Activated naive CD4-positive, alpha-beta T cell treated with Interleukin-2 at 50 U/mL for 16 hours (primary cell): ENCODE measurements at places on chromosomes 1 and 21.

- DNase-seq = peak; percentile 9
These were observed 19.0 kb upstream of the L1TD1 start for GRCh38 chr1:62175568-62176179.

- peak; percentile 32 for DNase-seq
These were observed 30.9 kb upstream of the TAL1 start for GRCh38 chr1:47262787-47263413.

DNA sequence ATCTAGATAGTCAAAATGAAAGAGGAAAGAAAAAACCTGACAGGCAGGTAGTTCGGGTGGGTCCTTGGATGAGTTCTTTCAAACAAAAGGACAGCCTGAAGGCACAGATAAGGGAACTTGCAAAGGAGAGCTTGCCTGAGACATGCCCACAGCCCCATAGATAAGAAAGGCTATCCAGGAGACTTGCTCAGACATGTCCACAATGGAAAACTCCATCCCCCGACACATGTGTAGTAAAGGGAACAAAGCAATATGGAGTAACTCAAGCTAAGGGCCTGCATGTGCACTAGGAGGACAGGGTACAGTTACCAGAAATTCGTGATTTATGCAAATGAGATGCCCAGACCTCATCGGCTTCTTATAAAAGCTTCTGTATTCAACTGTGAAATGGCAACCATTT, 281.5 kb downstream of the NEGR1 start:
- no peak for DNase-seq

DNA sequence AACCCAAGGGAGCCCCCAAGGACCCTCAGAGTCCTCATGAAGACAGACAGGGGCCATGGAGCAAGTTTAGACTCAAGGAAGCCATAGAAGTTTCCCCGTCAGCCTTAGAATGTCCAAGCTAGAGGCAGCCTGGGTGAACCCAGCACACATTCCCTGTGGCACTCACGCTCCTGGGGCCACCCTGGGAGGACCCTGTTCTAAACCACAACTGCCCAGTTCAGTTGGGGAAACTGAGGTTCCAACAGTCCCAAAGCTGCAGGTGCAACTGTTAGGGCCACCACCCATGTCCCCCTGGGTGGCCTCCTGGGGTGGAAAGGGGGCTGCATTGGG, 9.3 kb downstream of the WNT3A start:
- no peak for DNase-seq

DNA sequence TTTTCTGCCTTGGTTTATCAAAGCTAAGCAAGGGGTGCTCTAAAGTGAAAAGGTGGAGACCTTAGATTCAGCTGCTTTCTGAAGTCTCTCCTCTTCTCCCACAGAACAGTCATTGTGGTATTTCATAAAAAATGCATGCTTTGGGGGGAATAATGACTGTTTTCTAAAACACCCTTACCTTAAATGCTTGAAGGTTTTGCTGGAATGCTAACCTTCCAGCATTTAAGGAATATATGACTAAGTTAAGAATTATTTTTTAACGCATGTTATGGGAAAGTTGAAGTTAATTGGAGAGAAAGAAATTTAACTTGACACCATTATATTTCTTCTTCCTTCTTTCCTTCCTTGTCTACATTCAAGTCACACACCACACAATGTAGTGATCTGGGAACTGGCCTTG, 162.5 kb downstream of the ROR1 start:
- DNase-seq = no peak

DNA sequence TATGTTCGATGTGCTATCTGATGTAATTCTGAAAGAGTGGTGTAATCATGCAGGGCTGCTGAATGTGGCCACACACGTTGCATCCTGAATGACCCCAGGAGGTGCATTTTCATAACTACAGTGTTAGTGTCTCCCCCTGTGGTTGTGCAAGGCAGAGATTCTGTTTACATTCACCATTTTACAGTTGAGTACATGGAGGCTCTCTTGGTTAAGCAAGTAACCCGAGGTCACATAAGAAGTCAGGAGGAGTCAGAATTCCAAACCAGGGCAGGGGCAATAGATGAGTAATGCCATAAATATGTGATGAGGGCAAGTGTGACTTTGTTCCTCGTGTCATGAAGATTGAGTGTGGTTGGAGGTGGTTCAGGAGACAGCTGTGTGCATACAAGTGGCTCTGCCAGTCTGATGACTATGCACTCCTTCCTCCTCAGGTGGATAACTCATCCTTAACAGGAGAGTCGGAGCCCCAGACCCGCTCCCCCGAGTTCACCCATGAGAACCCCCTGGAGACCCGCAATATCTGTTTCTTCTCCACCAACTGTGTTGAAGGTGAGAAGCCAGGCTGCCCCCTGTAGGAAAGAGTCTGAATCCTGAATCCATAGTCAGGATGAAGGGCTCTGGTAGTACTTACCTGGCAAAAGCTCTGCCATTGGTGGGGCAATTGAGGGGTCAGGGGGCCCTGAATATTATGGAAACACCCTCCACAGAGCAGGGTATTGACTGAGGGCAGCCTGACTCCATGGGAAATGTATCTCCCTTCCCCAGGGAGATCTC, 9.3 kb downstream of the ATP1A2 start:
- no peak for DNase-seq

GRCh38 chr1:230354005-230354404, 72.1 kb downstream of the PGBD5 start:
- no peak for DNase-seq

- DNase-seq = no peak
These were observed 52.2 kb upstream of the L1TD1 start for GRCh38 chr1:62142496-62142895.

DNA sequence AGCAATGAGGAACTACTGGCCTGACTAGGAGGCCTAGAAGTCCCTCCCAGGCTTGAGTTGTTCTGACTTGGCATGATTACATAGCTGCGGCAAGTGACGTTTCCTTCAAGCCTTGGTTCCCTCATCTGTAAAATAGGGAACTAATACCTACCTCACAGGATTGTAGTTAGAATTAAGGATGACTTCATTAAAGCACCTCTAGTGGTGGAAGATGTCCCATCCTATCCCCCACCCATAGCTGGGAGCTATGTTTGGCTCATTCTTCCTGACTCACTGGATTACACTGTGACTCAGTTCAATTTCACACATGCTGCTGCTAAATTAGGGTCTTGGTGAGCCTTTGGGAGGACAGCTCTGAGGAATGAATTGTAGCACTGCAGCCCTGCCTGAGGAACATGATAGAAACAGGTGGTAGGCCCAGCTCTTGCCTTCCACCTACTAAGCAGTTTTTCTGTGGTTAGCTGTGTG, 6.0 kb upstream of the SHISA4 start:
- DNase-seq = no peak

DNA sequence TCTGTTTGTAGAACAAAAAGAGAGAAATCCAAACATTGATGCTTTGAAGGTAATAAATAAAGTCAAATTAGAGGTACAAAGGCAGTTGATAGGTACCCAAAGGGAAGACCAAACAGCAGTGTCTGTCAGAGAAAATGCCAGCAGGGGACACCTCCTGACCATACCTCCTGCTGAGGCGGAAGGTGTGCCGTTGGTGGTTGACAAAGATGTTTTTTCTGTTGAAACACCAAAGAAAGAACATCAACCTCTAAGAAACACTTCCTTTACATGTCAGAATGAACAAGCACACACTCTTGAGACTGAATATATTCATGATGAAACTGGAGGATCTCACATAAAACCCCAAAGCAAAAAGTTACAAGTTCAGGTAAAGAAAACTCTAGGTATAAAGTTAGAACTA, 128.3 kb downstream of the MACF1 start:
- DNase-seq = no peak

- DNase-seq = no peak
These were observed 857.4 kb downstream of the USP25 start for GRCh38 chr21:16587141-16587581.

DNA sequence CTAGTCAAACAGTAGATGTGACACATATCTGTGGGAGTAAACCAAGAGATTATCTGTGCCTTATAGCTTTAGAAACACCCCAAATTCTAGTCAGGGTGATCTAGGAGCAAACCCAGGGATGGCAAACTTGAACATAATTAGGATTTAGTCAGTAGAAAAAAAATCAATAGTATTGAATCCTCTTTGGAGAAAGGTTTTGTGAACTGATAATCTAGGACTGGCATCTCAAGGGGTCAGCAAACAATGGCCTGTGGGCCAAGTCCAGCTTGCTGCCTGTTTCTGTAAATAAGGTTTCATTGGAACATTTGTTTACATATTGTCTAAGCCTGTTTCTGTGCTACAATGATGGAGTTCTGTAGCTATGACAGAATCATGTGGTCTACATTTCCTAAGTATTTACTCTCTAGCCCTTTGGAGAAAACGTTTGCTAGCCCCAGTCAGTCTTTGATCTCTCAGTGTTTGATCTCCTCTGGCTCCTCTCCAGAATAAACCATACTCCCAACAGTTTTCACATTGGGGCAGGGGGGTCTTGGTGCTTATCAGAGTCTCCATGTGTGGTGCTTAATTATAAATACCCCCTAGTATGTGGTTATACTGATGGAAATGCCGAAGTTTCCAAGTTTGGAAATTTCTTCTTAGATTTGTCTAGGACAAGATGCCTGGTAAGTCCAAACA, 385.8 kb downstream of the NTNG1 start:
- no peak for DNase-seq

DNA sequence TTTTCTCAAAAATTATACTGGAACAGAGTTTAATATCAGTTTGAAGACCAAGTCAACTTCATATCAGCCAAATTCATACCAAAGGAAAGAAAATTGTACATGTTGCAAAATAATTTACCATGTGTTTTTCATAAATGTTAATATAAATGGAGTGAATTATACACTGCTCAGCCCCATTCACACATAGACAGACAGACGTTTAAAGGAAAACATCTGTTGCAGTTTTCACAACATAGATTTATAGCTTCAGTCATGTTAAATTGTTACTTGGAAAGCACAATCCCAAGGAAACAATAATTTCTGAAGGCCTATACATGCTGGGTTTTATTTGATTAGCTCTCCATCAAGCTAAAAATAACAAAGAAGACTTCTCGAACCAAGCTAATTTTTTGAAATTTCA, 27.8 kb upstream of the HYI start:
- DNase-seq = no peak

DNA sequence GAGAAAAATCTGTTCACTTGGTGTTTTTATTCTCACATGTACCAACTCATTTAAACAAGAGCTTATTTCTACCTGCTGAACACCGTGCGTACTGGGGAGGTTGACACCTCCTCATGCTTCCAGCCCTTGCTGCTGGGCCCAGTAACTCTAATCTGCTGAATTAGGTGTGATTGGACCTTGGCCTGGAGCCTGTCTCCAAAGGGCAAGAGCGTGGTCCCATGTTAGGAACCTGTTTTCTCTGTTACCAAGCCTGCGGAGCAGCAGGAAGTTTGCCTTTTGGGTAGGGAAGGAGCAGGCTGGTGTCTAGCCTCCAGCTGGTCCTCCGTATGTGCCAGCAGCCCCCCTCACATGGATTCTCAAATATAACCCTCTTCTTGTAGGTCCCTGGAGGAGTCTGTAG, 10.9 kb upstream of the SLC27A3 start:
- DNase-seq = no peak

- DNase-seq = no peak
These were observed 9.8 kb downstream of the PLA2G4A start for GRCh38 chr1:186838380-186839040.

- DNase-seq = no peak
These were observed 160.9 kb upstream of the IVNS1ABP start for GRCh38 chr1:185477638-185478580.

- no peak for DNase-seq
These were observed at the start of gene HS2ST1 for GRCh38 chr1:86914601-86914997. HS2ST1 (plus strand) TSS chr1:86914635.

GRCh38 chr1:196070940-196071339, 537.3 kb downstream of the KCNT2 start:
- no peak for DNase-seq

DNA sequence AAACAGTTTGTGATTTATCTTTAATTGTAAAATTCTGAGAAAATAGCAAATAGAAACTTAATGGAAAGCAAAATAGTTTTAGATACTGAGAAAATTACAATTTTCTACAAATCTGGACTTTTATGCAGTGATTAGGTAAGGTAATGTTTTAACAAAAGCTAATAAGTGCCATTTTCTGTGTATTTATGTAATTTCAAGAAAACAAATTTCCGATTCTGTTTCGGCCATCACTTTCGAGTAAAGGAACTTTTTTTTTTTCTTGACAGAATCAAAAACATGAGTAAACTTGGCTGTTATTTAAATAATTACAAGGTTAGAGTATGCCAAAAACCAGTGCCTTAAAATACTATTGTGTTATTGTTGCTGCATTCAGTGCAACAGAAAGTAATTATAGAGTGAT, 280.4 kb upstream of the C1orf105 start:
- no peak for DNase-seq

DNA sequence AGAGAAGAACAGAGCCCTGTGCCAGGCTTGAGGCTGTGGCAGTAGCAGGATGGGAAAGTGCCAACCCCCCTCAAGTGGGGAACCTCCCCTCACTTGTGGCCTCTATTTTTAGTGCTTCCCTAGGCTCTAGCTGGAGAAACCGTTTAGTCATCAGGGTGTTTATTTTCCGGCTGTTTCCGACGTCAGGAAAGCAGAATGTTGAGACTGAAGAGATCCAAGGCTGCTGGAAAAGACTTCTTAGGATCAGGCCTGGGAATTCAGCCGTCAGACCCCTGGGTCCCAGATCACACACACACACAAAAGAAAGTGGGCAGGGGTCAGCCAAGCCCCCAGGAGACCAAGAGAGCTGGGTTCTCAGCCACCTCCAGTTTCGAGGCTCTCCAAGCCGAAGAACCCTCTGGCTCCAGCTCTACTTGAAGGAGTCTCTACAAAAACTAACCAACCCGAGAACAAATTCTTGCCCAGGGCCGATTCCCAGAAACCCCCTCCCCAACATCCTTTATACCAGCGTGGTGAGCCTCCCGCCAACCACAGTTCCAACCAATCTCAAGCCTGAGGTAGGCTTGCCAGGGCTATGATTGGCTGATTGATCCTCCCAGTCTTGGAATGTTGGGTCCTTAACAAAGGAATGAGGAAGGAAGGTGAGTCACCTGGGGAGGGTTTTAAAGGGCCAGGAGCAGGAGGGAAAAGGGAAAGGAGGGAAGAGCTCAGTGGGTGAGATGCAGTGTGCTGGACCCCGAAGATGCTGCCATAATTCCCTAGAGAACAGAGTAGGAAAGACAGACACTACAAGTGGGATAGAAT, 2.5 kb upstream of the MEF2D start:
- no peak for DNase-seq
